Fibroblast of villous mesenchyme (primary cell): ENCODE measurements at places on chromosomes 11 and 22. TPM values are rescaled to one million over a fixed set of nuclear protein-coding genes. Genes with fewer than 3 reads are reported as not detected.

The CELSR1 gene
- total RNA-seq = 0.64 and 1.7 TPM in 2 replicates

- no peak for DNase-seq
These were observed 92.4 kb upstream of the BID start for GRCh38 chr22:17866621-17867020.

- no peak for DNase-seq
These were observed 16.4 kb upstream of the KCTD14 start for GRCh38 chr11:78039391-78039918.

GRCh38 chr11:123682696-123683410 is 28.4 kb upstream of the SCN3B start:
- no peak for DNase-seq

DNA sequence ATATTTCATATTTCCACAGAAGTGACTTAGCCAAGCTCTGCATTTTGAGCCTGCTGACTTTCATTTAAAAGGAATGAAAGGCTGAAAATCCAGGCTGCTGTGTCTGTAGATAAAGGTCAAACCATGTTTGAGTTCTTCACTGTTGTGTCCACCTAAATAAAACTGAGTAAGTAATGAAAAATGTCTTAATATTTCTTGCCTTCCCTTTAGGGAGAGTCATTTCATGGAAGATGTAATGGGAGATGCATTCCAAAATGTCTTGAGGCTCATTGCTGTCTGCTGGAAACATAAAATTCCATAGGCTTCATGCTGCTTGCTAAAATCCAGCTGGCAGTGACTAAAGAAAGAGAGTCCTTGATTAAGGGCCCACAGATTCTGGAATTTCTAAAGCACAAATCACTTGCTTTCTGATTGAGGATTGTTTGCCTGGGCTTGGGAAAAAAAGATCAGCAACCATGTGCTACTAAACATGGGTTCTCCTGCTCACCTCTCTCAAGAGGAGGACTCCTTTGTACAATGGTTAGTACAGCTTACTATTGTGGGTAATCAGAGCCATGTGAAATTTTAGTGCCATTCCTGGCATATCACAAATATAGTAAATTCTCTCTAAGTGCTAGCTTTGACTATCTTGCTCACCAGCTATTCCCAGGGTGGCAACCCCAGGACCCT is 56.9 kb downstream of the PANX1 start:
- DNase-seq = peak; percentile 69

The SOX10 gene
- not detected in 2 replicates for total RNA-seq

- no peak for DNase-seq
These were observed 14.3 kb downstream of the PI4KA start for GRCh38 chr22:20844055-20845037.
